Glutamatergic neuron (in vitro differentiated cells): ENCODE measurements at places on chromosomes 2 and 18.

DNA sequence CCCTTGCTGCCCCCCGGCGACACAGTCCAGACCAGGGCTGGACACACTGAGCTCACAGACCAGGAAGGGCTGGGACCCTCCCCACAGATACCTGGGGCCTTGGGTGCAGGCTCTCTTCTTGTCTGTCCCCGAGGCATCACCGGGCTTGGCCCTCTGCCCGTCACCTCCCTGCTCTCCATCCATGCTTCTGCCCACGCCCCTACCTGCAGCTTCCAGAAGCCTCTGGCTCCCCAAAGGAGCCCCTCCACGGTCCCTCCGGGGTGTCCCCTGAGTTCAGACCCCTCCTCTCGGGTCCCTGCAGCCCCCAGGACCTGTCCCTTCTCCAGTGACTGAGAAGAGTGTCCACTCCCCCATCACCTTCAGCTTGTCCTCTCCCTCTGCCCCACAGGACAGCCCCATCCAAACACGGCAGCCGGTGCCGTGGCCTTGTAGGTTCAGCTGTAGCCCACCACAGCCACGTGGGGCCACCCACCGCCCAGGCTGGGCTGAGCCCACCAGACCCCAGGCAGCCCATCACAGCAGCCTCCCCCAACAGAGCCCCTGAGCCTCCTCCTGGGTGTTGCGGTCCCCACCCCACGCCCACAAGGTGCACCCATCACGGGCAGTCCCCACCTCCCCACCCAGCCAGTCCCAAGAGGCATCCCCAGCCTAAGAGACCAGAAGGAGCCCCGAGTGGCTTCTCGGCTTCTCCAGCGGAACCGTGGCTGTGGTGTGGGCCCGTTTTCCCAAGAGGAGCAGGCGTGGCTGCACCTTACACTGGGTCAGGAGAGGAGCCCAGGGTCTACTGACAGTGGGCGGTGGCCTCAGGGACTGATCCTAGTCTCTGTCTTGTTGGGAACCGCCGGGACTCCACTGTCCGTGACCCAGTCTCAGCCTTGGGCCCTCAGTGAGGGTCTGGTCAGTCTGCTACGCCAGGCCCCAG lies 53.1 kb downstream of the RAMP1 start:
- DNase-seq: no peak

DNA sequence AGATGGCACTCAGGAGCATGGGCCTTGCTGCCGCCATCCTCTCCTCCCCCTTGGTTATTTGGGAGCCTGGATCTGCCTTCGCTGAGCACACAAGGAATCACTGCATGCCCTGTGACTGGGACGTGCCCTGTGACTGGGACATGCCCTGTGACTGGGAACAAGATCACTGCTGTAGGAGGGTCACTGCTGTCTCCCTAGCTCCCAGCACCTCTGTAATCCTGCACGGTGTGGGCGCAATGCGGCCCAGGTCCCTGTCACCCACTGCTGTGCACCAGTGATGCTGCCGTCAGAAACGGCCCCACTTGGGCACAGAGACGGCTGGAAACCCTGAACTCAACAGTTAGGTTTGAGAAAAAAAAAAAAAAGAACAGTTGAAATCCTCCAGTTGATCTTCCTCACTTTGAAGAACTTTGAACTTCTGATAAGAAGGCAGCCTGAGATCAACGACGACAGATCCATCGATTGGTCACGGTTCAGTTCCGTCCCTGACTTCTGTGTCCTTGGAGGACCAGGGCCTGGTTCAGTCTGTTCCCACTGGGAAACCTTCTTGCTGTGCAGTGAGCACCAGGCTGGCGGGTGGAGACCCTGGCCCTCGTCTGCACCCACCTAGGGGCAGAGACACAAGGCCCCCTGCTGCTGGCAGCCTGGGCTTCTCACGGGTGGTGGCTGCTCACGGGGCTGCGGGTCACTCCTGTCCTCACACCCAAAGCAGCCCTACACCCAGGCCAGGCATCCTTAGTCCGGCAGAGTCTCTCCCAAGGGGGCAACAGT lies 125.9 kb downstream of the PXDN start:
- DNase-seq: no peak

DNA sequence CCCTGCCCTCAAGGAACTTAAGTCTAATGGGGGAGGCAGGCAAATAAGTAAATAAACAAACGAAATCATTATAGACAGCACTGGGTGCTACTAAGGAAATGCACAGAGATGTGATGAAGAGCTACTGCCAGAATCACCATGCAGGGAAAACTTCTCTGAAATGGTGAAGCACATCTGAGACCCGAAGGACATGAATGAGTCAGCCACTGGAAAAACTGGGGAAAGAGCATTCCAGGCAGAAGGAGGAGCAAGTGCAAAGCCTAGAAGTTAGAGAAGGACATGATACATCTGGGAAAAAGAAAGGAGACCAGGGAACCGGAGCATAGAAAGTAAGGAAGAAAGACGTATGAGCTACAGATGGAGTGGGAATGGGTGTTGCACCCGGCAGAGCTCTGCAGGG lies 56.8 kb downstream of the TGFA start:
- no peak for DNase-seq

DNA sequence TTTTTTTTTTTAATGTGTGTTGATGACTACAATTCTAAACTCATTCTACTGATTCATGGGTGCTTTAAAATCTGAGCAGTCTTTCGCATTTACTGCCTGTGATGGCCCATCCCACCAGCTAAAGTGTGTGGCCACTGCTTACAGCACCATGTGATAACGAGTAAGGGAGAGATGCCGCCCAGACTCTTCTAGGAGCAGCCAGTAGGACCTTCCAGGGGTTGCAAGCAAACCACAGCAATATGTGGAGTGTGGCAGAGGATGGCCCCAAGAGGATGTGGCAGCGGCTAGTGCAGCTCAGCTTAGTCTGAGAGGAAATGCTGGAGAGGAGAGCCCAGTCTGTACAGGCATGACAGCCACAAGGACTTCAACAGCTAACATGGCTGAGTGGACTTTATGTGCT lies 14.9 kb downstream of the IL1B start:
- no peak for DNase-seq

- DNase-seq: no peak
Measured at GRCh38 chr2:113069676-113070605, 2.2 kb downstream of the IL1F10 start.

DNA sequence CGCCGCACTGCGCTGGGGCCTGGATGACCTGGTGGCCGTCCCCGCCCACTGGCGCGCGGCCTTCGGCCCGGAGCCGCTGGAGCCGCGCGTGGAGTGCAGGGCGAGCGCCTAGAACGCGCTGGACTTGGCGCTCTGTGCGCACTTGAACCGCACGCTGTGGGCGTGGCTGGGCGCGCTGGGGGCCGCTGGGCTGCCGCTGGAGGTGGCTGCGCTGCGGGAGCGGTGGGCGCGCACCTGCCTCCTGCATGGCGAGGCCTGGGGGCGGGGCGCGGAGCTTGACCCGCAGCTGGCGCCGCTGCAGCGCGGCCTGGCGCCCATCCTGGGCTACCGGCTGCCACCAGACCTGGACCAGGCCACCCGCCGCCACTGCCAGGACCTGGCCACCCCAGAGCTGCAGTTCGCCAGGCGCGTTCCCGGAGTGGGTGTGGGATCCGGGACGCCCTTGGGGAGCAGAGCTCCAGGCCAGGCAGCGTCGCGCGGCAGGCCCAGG lies 9.9 kb downstream of the AQP12B start:
- DNase-seq: no peak

GRCh38 chr2:29949042-29949441 lies 27.7 kb upstream of the ALK start:
- DNase-seq: no peak

DNA sequence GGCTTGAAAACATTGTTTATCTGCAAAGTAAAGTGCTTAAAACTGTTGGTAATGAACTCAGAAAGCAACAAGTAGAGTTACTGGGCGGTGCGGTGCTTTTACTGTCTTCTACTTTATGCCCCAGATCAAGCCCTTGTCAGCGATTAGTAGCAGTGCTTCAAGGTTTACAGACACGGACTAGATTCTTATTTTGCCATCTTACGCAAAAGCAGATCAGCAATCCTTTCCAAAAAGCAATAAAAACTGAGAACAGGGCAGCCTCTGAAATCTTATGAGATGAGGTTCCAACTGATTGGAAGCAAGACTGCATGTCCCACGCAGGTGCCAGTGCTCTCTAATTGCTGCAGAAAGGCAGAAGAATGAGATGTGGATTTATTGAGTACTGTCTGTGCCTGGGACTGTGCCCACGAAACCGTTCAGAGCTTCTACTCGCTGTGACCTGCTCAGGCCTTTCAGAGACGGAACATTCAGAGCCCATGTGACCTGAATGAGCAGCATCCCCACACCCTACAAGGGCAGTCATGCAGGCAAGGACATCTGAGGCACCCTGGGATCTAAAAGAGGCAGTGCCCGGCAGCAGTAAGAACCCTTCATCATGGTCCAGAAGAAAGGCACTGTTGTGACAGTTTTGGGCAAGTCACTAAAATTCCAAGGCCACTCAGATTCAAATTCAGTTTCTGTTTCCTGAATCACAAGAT lies 15.7 kb downstream of the COL4A3 start:
- no peak for DNase-seq

DNA sequence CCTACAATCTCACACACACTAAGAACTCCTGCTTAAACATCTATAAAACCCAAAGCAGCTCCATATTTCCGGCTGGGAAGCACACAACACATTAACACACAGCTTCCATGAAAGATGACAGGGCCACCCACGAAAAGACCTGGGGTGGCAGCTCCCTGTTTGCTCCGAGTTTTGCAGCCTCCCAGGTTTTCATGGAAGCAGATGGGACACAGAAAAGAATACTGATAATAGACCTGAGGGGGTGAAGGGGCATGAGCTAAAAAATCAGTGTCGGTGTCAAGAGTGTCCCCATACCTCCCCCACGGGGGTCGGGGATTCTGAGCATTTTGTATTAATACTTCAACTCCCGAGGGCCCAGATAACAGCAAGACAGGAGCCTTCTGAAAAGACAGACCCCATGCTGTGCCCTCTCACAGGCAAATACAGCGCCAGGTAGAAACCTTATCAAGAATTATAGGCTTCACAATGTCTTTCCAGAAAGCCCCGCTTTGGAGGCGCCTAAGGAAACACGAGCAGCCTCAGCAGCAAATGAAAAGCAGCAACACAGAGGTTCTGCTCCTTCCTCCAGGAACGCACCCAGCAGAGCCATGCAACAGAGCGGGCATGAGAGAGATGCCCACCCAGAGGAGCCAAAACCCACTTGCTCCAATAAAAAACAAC lies 50.5 kb downstream of the ZNF516 start:
- DNase-seq: no peak

- no peak for DNase-seq
Measured at GRCh38 chr2:14418115-14418514, 214.4 kb upstream of the LRATD1 start.

DNA sequence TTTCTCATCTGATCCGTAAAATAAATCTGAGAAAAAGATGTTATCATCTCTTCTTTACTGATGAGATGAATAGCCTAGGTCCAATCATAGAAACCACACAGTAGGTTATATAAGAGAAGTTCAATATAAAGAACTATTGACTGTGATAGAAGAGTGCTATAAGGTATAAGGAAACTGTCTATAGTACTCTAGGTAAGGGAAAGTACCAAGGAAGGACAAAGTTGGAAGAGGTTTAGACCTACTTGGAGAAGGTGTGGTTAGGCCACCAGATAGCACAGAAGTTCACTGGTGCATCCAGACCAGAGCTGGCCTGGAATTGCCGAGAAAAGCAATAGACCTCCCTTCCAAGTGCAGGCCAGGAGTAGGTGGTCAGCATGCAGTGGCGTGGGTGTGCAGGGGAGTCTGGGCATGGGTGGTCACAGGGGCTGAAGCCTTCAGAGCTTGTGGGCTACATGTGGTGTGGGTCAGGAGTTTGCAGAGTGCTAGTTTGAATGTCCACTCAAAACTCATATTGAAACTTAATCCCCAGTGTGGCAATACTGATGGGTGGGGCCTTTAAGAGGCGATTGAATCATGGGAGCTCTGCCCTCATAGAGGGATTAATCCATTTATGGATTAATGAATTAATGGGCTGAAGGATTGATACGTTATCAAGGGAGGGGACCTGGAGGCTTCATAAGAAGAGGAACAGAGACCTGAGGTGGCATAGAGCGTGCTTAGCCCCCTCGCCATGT lies 86.3 kb downstream of the ALPK2 start:
- DNase-seq: no peak

GRCh38 chr18:45663403-45664045 lies 48.2 kb downstream of the SLC14A2 start:
- DNase-seq: no peak

GRCh38 chr2:164896634-164897355 lies 55.2 kb upstream of the COBLL1 start:
- DNase-seq: no peak

GRCh38 chr18:49933530-49934128 lies 120.3 kb upstream of the ACAA2 start:
- DNase-seq: no peak

DNA sequence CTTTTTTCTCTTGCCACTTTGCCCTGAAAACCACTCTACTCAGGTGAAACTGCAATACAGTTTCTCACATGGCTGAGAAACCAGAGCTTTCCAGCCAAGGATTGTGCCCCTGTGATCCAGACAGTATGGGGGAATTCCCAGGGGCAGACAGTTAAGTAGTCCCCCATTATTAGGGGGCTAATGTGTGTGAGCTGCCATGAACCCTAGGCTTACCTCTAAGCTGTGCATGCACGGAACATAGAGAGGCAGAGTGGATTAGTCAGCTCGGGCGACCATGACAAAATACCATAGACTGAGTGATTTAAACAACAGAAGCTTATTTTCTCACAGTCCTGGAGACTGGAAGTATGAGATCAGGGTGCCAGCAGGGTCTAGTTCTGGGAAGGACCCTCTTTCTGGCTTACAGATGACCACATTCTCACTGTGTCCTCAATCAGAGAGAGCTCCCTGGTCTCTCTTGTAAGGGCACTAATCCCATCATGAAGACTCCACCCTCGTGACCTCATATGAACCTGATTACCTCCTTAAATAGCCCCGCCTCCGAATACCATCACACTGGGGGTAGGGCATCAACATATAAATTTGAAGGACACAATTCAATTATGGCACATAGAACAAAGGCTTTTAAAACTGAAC lies 215.1 kb downstream of the EIPR1 start:
- DNase-seq: no peak

DNA sequence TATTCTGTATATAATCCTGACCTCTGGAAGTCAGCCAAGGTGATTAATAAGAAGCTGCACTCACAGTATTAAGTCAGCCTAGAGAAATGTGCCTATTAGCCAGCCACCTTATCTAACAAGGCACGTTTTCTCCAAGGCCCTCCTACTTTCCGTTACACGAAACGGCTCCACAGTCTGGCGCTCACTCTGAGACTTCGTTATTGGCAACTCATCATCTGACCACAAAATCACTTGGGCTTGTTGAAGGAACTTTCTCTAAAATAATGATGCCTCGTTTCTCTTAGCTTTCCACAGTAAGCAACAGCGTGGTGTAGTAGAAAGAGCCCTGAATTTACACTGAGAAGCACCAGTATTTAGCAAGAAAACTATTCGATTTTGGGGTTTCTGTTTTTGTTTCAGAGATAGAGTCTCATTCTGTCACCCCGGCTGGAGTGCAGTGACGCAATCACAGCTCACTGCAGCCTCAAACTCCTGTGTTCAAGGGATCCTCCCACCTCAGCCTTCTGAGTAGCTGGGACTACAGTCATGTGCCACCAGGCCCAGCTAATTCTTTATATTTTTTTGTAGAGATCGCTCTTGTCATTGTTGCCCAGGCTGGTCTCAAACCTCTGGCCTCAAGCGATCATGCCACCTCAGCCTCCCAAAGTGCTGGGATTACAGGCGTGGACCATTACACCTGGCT lies 53.6 kb upstream of the SLC14A1 start:
- DNase-seq: no peak
